NCI-H1048 (cell line): ENCODE measurements at places on chromosomes 11 and 22.

DNA sequence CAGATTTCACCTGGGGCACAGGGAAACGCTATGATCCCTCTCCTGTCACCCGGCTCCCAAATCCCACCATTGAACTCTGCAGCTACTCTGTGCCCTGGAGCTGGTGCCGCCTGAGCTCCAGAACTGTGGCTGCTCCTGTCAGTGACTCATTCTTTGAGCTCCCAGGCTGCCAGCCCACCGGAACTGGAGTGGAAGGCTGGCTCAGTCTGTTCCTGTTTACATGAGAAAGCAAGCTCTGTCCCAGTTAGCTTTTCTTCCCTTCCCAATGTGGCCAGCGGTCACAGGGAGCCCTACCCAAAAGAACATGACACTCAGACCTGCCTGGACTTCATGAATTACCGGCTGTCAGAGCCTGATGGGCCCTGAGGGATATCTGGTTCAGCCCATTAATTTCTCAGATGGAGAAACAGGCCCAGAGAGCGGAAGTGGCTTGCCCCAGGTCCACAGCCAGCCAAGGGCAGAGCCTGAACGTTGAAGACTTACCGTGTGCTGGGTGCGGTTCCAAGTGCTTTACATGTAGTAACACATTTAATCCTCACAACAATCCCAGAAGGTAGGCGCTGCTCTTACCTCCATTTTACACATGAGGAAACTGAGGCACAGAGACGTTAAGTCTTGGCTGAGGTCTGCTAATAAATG lies 23.8 kb upstream of the IGSF22 start:
- no peak for DNase-seq

GRCh38 chr22:44158816-44159215 lies 21.9 kb upstream of the PARVG start:
- DNase-seq: no peak

GRCh38 chr11:121240650-121241303 lies 51.8 kb upstream of the SC5D start:
- no peak for DNase-seq

DNA sequence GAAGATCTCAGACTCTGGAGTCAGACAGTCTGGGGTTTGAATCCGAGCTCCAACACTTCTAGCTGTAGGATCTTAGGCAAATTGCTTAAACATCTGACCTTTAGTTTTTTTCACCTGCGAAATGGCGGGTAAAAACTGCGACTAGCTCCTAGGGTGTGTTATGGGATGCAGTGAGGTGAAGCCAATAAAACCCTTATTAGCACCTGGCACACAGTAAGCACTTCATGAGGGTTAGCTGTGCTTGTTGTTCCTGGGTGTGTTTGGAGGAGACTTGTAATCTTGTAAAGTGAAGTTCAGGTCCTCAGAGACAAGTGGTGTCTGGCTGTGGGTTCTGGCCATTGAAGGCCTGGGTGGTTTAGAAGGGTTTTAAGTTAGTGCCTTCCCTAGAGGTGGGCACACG lies 68.9 kb downstream of the ZBTB16 start:
- no peak for DNase-seq

GRCh38 chr11:20090654-20091374 lies 69.5 kb downstream of the DBX1 start:
- DNase-seq: no peak

GRCh38 chr11:7664867-7665266 lies 8.4 kb downstream of the CYB5R2 start:
- DNase-seq: no peak

DNA sequence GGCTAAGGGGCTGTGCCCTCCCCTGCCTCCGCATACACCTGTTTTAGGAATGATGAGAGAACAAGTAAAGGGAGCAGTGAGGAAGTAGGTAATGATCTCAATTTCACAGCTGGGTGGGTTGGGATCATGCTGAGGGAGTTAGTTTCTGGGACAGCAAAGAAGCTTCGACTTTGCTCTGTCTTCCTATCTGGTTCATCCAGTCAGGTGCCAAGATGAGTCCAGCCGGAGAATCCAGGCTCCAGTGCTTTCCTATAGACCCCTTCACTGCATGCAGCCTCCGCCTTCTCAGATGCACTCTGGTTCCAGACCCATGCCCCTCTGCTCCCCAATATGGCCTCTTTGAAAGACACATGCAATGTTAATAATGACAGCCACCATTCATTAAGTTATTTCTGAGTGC lies 119.1 kb upstream of the NCAM1 start:
- DNase-seq: no peak

GRCh38 chr22:31750365-31751284 lies 693 bp upstream of the PRR14L start:
- no peak for DNase-seq

DNA sequence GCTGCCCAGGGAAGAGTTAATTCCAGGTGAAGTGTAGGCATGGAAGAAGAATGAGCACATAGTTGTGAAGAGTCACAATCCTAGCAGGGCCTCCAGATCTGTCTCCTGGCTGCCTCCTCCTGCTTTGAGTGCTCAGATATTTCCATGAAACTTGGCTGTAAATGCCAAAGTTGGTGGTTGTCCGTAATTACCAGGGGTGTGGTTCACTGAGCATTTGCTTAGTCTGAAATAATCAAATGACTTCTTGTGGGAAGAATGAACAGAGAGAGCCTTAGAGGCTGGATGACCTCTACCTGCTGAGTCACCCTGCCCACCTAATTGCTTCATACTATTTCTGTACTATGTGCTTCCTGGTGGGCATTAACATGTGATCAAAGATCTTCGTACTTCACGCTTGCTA lies 50.9 kb downstream of the APIP start:
- no peak for DNase-seq

GRCh38 chr11:8593935-8594909 lies at the start of gene STK33:
TSS of gene STK33 (minus strand) at chr11:8594228. CDS start at chr11:8474905, 119,323 bp downstream.
- DNase-seq: no peak

GRCh38 chr11:125272092-125272491 lies 107.5 kb downstream of the PKNOX2 start:
- DNase-seq: no peak

DNA sequence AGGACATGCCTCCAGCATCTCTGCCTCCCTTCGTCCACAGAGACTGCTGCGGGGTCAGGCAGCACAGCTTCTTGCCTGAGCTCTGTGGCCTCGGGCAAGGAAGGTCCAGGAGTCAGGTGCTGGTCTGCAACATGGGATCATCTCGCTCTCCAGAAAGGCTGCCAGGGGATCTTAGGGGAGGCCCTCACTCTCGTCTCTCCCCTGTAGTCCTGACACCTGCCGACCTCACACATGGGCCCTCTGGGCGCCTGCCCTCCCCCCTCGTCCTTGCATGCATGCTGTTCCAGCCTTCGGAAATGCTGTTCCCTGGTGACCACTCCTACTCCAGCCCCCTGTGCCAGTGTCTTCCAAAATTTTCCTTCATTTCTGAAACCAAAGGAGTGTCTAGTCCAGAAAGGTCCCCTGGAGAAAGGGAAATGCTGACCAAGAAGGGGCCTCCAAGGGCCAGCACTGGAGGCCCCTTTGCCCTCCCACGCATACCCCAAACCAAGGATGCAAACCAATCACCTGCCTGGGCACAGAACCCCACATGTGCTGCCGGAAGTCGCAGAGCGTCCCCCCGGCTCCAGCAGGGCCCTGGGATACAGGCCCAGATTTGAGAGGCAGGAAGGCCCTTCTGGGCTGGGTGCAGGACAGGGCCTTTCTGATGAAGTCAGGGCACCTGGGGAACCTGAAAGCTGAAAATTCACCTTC lies 41.0 kb downstream of the IGF2 start:
- DNase-seq: no peak

DNA sequence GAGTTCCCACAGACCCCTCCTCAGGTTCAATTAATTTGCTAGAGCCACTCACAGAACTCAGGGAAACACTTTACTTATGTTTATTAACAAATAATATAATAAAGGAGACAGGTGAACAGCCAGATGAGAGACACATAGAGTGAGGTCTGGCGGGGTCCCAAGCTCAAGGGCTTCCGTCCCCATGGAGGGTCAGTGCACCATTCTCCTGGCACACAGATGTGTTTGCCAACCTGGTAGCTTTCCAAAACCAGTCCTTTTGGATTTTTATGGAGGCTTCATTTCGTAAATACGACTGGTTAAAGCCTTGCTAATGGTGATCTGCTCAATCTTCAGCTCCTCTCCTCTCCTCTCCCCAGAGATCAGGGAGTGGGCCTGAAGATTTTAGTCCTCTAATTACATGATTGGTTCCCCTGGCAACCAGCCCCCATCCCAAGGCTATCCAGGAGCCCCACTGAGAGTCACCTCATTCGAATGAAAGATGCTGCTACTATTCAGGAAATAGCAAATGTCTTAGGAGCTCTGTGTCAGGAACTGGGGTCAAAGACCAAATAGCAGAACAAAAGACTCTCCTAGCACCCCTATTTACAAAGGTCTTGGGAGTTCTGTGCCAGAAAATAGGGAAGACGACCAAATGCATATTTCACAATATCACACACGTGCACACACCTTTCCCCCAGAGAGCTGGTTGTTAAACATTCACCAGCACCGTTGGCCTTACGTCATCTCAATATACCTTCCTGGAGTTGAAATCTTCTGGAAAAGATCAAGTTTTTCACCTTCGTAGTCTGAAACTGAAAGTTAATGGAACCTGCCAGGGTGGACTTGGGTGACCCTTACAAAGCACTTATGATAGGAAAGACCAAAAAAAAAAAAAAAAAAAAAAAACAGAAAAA lies 23.8 kb upstream of the CAPRIN1 start:
- DNase-seq: no peak

DNA sequence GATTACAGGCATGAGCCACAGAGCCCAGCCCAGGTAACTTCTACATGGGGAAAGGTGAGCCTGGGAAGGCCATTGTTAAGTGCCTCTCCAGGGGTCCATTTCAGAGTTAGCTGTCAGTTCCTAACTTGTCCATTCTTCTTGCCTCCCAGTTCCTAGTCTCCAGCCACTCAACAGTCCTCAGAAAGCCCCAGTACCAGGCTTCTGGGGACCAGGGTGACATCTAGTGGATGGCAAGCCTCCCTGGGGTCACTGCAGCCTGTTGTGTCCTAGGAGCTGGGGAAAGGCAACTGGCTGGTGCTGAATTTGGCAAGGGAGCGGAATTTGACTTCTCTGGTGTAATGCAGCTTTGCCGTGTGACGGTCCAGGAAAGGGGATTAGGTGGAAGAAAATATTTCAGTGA lies 2.1 kb downstream of the LGALS12 start:
- no peak for DNase-seq

DNA sequence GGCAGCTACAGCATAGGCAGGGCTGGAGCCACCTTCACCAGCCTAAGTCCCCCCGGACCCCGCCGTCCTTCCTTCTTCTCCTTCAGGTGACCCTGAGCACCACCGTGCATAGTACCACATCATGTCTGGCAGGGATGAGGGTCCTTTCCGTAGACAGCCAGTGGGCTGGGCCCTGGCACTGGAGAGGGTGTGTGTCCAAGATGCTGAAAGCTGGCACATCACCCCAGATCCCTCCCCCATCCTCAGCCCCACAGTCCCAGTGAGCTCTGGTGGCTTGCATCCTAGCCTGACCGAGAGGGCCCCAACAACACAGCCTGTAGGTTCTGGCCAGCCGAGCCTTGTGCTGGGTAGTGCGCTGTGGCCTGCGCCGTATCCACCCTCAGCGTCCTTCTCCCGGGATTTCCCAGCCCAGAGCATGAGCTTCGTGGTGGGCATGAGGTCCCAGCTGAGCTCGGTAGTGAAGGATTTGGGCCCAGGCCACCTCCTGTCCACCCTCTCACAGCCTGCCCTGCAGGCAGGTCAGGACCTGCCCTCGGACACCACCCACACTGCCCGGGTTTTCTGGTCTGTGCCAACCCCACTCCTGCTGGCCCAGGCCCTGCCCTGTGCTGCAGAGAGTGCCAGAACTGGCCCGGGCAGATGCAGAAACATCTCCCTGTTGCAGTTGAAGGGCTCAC lies 1124.3 kb downstream of the BRD1 start:
- no peak for DNase-seq

DNA sequence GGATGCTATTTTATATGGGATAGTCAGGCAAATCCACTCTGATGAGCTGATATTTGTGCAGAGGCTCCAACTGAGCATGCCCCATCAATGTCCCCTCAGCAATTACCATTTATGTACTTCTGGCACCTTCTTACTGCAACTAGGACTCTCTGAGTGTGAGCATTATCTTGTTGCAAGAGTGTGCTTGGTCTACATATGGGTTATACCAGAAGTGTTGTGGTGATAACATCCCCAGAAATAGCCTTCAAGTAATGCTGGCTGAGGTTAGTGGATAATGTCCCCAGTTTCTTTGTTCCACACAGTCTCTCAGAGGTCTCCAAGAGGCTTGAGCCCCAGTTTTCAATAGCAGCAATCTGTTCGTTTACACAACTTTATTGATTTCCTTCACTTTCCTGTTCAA lies 408.6 kb downstream of the JRKL start:
- DNase-seq: no peak

- DNase-seq: no peak
Observed at GRCh38 chr11:114683007-114683406, 4.7 kb downstream of the NXPE2 start.

DNA sequence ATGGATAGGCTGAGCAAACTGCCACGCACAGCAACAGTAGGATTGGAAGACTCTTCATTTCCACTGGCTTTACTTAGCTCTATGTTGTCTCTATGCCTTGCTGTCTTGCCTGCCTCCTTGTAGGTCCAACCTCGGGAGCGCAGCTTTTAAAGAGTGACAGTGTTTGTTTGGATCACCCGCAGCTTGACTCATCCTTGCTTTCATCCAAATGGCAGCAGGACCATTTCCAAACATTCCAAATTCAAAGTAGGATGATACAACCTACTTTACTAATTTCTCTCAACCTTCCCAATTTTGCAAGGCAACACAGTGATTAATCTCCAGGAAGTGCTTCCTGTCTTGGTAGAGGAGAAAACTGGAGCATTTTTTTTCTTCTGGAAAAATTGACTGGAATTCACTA lies at the start of gene MMP3:
MMP3 (minus strand) TSS at position 121 of the 400 bp plus-strand sequence; CDS start at position 58, 63 bp downstream.
- DNase-seq: no peak

GRCh38 chr11:86248609-86249008 lies 4.1 kb downstream of the EED start:
- no peak for DNase-seq

GRCh38 chr11:61963282-61964057 lies 4.0 kb downstream of the FTH1 start:
- DNase-seq: no peak

DNA sequence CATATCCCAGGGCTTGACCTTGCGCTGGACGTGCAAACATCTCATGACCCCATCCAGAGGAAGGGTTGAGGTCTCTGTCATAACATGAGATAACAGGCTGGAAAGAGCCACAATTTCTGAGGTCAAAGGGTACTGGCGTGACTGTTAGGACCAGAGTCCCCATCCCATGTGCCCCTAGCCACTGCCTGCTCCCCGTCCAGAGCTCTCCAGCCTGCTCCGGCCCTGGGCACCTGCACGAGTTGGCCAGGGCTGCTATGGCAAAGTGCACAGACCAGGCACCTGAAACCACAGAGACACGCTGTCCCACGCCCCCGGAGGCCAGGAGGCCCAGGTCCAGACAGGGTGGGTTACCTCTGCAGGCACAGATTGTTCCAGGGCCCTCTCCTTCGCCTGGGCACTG lies 58.9 kb downstream of the SHANK2 start:
- DNase-seq: no peak

DNA sequence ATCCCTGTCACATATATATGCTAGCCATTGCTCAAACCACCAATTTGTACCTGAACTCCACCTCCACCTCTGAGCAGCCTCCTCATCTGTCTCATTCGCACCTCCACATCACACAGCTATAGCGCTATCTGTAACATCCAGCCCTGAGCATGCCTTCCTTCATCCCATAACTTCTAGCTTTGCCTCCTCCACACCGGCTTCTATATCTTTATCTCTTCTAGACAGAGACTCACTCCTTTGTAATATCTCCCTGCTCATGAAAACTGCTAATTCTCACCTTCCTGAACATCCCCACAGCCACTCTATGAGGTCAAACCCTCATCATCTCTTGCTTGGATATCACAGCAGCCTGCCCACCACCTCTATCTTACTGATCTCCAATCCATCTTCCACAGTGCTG lies 5.9 kb downstream of the SIAE start:
- no peak for DNase-seq
